Gastrocnemius medialis (tissue), 4 donors: ENCODE measurements at places on chromosomes 16 and 17. TPM values are rescaled to one million over a fixed set of nuclear protein-coding genes. Genes with fewer than 3 reads are reported as not detected.
A peak's percentile ranks its signal among the peaks of the same experiment; 100 is the strongest.

DNA sequence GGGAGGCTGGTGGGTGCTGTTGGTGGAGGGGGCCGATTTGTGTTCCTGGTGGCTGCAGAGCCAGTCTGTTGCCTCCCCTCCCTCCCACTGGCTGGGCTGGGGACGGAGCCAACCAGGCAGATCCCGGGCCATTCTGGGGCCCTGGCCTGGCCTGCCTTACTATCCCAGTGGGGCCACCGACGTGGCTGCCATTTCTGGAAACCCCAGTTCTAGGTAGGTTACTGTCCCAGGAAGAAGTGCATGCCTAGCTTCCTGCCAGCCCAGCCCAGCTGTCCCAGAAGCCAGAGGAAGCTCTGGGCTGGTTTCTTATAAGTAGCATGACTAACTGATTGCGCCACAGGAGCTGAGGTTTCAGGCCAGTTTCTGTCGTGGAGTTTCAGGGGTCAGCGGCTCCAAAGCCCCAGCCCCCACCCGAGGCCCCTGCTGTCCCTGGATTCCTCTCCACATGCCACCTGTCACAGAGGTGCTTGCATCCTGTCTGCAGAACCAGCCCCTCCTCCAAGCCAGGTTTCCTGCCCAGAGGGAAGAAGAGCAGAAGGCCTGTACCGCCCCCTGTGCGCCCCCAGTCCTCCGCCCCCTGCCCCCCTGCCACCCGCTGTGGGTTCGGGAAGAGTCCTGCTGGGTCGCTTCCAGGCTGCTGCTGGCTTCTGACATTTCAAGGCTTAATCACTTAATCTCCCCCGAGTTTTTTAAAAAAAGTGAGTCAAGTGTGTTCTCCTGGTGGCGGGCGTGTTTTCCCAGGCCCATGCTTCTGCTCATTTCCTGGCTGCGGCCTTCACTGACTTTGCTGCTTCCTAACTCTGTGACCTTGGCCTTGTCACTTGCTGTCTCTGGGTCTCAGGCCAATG, 13.2 kb downstream of the IL4R start:
- H3K36me3 ChIP-seq: no peaks in the 10 kb centered on the region
- peaks cover 17% of the 10 kb centered on the region for H3K4me1 ChIP-seq
- peak overlapping the region; percentile 36 for H3K4me3 ChIP-seq
- peak overlapping the region; percentile 70 for H3K27ac ChIP-seq
- H3K27me3 ChIP-seq: no peaks in the 10 kb centered on the region

GRCh38 chr17:48406936-48407567, 23.0 kb downstream of the SKAP1 start:
- no peaks in the 10 kb centered on the region for H3K36me3 ChIP-seq
- H3K27me3 ChIP-seq: peaks cover 43% of the 10 kb centered on the region
- no peak overlapping the region for H3K27ac ChIP-seq
- no peak for DNase-seq

- H3K27me3 ChIP-seq: no peaks in the 10 kb centered on the region
- no peak overlapping the region for H3K27ac ChIP-seq
- peaks cover 13% of the 10 kb centered on the region for H3K4me1 ChIP-seq
- no peaks in the 10 kb centered on the region for H3K36me3 ChIP-seq
- DNase-seq: no peak
Observed at GRCh38 chr16:47644166-47644565, 183.0 kb downstream of the PHKB start.

- H3K4me3 ChIP-seq: no peak overlapping the region
- no peak overlapping the region for H3K27ac ChIP-seq
- no peaks in the 10 kb centered on the region for H3K36me3 ChIP-seq
- H3K27me3 ChIP-seq: peaks cover 3% of the 10 kb centered on the region
- peak; percentile 17 for DNase-seq
- H3K4me1 ChIP-seq: no peaks in the 10 kb centered on the region
Observed at GRCh38 chr17:13244513-13244912, 226.7 kb upstream of the ELAC2 start.

- no peak for DNase-seq
- no peaks in the 10 kb centered on the region for H3K36me3 ChIP-seq
- H3K4me3 ChIP-seq: no peak overlapping the region
- H3K27me3 ChIP-seq: peaks cover 8% of the 10 kb centered on the region
- no peak overlapping the region for H3K27ac ChIP-seq
Observed at GRCh38 chr17:40666331-40666730, 1.4 kb upstream of the KRT222 start.

- H3K27me3 ChIP-seq: peaks cover 9% of the 10 kb centered on the region
- H3K4me1 ChIP-seq: no peaks in the 10 kb centered on the region
- no peak overlapping the region for H3K4me3 ChIP-seq
- H3K36me3 ChIP-seq: no peaks in the 10 kb centered on the region
Observed at GRCh38 chr16:53043986-53044601, 8.6 kb downstream of the CHD9NB start.

DNA sequence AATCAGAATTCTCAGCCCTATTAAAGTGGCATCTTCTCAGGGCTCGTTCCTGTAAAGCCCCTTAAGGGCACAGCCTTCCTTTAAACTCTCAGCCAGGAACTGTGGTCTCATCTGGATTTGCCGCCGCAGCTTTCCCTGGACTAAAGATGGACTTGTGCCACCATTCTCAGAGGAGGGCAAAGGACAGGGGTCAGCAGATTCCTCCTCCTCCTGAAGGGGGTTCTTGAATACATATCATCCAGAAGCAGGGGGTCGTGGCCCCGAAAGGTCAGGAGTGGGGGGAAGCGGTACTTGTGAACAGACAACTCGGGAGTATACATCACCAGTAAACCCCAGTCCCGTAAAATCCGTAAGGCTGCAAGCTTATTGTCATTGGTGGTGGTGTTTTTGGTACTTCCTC, 174.8 kb downstream of the RPTOR start:
- no peak for DNase-seq
- H3K27me3 ChIP-seq: no peaks in the 10 kb centered on the region
- peaks cover 5% of the 10 kb centered on the region for H3K4me1 ChIP-seq
- no peaks in the 10 kb centered on the region for H3K36me3 ChIP-seq
- H3K27ac ChIP-seq: no peak overlapping the region

Gene RGS9
- 4.4 TPM for total RNA-seq

DNA sequence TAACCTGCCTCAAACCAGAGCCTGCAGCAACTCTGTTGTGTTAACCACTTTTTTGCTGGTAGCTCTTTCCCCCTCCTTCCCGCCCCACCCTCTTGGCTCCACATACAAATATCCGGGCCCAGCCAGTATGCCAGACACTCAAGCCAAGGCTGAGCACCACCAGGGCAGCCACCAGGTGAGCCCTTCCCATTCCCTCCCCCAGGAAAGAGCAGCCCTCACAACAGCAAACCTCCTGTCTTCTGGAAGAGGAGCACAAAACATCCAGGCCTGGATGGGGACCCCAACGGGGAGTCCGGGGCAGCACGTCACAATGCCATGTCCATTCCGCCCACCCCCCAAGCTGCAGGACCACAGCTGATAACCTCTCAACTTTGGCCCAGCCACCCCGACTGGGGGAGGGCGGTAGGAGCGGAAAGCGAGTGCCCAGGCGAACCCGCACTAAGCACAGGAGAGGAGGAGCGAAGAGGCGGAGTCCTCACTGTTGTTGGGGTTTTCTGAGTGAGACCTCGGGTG, 757 bp downstream of the ORMDL3 start:
- peaks cover 46% of the 10 kb centered on the region for H3K4me1 ChIP-seq
- H3K36me3 ChIP-seq: no peaks in the 10 kb centered on the region
- peak overlapping the region; percentile 99 for H3K4me3 ChIP-seq
- no peak for DNase-seq
- H3K27me3 ChIP-seq: no peaks in the 10 kb centered on the region

- no peaks in the 10 kb centered on the region for H3K27me3 ChIP-seq
- DNase-seq: no peak
- H3K4me3 ChIP-seq: no peak overlapping the region
Observed at GRCh38 chr17:30161601-30162000, 45.0 kb downstream of the NSRP1 start.

DNA sequence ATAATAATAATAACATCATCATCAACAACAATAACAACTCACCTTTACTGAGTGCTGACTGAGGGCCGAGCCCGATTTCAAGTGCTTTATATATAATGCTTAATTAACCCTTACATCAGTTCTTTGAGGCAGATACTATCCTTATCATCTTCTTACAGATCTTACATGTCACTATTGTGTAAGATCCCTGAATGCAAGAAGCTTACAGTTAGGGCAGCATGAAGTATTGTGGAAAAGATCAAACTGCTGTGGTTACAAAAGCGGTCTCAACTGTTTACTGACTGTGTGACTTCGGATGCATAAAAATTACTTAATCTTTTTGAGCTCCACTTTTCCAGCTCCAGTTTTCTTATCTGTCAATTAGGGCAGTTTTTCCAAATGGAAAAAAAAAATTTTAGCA, 3.3 kb downstream of the VAT1 start:
- H3K27me3 ChIP-seq: no peaks in the 10 kb centered on the region
- peak overlapping the region; percentile 80 for H3K27ac ChIP-seq
- peaks cover 26% of the 10 kb centered on the region for H3K4me1 ChIP-seq
- no peak for DNase-seq
